Temporal lobe (tissue), 4 donors: ENCODE measurements at places on chromosomes 2 and 18. TPM values are rescaled to one million over a fixed set of nuclear protein-coding genes. Genes with fewer than 3 reads are reported as not detected.

SLC30A3 gene
- total RNA-seq: 1.2 TPM

CAPG gene
- total RNA-seq: 7.6 TPM

SCYGR4 gene
- total RNA-seq: not detected

CMPK2 gene
- total RNA-seq: 7.9 TPM

HOXD12 gene
- total RNA-seq: not detected

SYT4 gene
- 535 TPM for total RNA-seq

NDC80 gene
- 3.4 TPM for total RNA-seq

TWSG1 gene
- 15.7 TPM for total RNA-seq

IL36G gene
- not detected for total RNA-seq

CGREF1 gene
- total RNA-seq: 13.3 TPM

FN1 gene
- total RNA-seq: 203 TPM

CXCR1 gene
- total RNA-seq: not detected

POMC gene
- total RNA-seq: 0.49 TPM

PDE11A gene
- total RNA-seq: 0.49 TPM

PARD3B gene
- 3.4 TPM for total RNA-seq

UGT1A4 gene
- total RNA-seq: not detected

KCNS3 gene
- total RNA-seq: 1.7 TPM

CPLX4 gene
- total RNA-seq: under 0.01 TPM

SH2D6 gene
- total RNA-seq: 0.74 TPM

DSG1 gene
- 0.49 TPM for total RNA-seq

SPATA3 gene
- not detected for total RNA-seq

ZCCHC2 gene
- total RNA-seq: 9.1 TPM

GRB14 gene
- 12.0 TPM for total RNA-seq

POTEI gene
- total RNA-seq: under 0.01 TPM

GCG gene
- total RNA-seq: 0.49 TPM

CD8A gene
- 2.0 TPM for total RNA-seq

CENPA gene
- total RNA-seq: 1.2 TPM

CFC1 gene
- 0.49 TPM for total RNA-seq

SLC35G4 gene
- total RNA-seq: not detected

ADRA2B gene
- total RNA-seq: not detected

M1AP gene
- not detected for total RNA-seq

CLEC4F gene
- not detected for total RNA-seq

FBXO48 gene
- 0.49 TPM for total RNA-seq
